Left ventricle myocardium inferior (tissue), 1 donor: ENCODE measurements at places on chromosomes 16 and 17. TPM values are rescaled to one million over a fixed set of nuclear protein-coding genes. Genes with fewer than 3 reads are reported as not detected.
A peak's percentile ranks its signal among the peaks of the same experiment; 100 is the strongest.

DNA sequence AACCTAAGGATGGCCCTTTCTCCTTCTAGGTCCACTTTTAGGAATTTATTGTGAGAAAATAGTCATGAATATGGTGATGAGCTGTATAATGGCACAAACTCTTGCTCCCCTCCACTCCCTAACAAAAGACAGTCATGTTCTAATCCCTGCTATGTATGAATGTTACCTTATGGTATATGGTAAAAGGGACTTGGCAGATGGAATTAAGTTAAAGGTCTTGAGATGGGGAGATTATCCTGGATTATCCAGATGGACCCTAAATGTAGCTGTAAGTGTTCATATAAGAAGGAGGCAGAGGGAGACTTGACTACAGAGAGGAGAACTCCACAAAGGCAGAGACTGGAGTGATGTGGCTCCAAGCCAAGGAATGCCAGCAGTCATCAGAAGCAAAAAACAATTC is 296.1 kb downstream of the SOX9 start:
- DNase-seq: no peak

DNA sequence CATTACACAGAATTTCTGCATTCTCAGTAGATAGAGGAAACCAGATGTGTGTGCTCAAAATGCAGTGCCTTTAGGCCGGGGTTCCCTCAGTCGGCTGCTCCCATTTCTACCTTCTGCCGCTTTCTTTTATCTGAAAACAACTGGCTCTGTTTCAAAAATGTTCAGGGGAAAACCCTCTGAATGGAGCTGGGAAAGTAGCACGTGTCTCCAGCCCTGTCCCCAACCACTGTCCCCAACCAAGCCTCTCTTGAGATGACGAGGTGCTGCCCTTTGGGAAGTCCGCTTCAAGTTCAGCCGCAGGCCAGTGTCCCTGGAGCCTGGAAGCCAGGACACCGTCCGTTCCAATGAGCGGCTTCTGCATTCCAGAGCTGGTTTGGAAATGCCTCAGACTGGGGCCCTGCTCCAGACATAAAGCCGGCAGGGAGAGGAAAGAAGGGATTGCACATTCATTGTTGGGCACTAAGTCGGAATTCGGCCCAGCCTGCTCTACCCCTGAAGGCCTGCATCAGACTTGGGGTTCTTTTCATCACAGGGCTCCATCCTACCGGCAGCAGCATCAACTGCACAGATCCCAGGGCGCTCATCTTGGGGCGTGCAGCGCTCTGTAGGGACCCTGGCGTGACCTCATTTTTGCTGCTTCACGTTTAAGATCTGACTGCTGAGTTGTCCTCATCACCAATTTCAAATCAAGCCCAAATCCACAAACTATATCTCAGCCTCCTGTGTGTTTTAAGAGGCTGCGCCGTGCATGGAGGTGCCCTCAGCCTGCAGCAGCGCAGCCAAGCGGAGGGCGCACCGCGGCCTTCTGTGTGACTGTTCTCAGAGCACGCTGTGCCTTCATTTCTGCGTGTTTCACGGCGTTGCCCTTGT is 111.3 kb downstream of the BANP start:
- peak; percentile 44 for DNase-seq

- DNase-seq: no peak
Measured at GRCh38 chr16:9980981-9981380, 201.2 kb downstream of the GRIN2A start.

DNA sequence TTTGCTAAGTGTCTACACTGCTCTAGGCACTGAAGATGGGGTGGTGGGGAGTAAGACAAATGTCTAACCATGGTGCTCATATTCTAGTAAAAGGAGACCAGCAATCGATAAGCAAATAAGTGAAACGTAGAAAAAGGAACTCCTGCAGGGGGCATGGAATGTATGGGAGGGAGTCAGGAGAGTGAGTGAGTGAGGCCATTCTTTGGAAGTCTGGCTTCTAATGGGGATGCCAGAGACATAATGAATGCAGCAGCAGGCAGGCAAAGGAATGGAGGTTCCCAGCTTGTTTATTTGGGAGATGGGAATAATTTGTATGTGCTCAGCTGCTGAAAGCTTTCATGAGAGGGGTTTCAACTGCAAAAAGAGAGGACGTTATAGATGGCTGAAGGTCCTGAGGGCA is 216.4 kb upstream of the DYNLRB2 start:
- no peak for DNase-seq

DNA sequence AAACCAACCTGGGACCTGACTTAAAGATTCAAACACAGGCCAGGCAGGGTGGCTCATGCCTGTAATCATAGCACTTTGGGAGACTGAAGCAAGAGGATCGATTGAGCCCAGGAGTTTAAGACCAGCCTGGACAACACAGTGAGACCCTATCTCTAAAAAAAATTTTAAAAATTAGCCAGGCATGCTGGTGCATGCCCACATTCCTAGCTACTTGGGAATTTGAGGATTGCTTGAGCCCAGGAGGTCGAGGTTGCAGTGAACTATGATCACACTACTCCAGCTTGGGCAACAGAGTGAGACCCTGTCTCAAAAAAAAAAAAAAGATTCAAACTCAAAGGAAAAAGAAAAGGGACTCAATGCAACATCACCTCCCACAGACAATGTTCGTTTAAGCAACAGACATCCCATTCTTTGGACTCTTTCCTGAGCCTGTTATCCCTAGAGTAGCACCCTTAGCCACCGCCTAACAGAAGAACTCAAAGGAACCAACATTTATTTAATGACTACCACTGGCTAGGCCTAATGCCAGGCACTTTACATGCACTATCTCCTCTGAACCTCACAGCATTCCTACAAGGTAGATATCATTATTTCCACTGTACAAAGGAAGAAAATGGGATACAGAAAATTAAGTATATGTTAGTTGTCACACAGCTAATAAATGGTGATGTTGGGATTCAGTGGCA is 12.7 kb downstream of the MYO18A start:
- DNase-seq: no peak

- DNase-seq: no peak
Measured at GRCh38 chr17:31171701-31172100, 76.9 kb downstream of the NF1 start.

DNA sequence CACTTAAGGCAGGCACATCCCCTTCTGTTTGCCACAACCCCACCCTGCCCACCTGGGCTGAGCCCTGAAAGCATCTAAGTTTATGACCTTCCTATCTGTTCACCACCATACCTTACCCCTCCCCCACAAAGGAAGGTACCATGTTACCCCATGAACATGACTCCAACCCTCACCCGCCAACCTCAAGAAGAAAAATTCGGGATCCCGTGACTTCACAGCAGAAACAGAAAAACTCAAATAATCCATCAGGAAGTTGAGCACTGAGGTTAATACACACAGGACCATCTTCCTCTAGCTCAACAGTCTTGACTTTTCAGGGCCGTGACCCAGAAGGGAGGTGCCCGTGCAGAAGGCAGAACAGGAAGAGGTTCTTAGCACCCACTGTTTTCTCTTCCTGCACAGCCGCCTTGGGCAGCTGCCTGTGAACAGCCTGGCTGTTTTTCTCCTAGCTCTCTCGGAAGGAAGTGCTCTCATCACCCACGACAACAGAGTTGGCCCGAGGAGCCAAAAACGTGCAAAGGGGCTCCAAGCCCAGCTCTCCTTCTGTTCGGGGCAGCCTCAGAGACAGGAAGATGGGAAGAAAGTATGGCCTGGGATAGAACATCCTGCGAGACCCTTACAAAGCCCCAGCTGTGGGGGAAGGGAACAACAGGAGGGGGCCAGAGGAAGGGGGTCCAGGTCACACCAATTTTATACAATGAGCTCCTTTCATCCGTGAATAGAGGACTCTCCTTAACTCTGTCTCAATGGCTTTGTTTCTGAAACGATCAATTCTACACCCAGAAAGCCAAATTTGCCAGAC is 101.1 kb downstream of the XYLT1 start:
- DNase-seq: peak; percentile 40

GRCh38 chr17:62648956-62649294 is 21.5 kb downstream of the MRC2 start:
- no peak for DNase-seq

DNA sequence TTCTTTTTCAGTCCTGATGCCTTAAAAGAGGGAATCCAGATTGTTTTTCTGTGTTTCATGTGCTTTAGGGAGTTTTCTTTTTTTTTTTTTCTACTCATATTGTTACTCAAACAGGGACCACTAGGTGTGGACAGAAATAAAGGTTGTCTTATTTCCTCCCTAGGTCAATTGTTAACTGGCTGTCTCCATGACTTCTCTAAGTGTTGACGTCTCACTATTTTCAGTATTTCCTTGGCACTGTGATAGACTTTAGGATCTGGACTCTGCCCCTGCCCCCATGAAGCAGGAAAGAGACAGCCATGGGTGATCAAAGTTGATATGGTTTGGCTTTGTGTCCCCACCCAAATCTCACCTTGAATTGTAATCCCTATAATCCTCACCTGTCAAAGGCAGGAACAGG is 73.7 kb downstream of the AKAP1 start:
- DNase-seq: no peak

DNA sequence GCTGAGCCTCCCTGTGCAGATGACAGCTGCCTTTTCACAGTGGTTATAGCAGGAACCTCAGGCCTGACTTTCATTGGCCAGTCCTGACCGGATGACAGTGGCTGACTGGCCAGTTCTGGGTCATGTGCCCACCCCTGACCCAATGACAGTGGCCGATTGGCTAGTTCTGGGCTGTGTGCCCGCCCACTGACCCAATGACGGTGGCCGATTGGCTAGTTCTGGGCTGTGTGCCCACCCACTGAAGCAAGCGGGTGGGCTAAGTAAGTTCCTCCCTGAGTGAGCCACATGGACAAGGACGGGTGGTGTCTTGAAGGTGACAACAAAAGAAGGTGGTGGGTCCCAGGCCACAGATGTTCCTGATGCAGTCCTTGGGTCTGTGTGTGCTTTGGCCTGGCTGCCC is 9.5 kb downstream of the DEF8 start:
- peak; percentile 47 for DNase-seq

DNA sequence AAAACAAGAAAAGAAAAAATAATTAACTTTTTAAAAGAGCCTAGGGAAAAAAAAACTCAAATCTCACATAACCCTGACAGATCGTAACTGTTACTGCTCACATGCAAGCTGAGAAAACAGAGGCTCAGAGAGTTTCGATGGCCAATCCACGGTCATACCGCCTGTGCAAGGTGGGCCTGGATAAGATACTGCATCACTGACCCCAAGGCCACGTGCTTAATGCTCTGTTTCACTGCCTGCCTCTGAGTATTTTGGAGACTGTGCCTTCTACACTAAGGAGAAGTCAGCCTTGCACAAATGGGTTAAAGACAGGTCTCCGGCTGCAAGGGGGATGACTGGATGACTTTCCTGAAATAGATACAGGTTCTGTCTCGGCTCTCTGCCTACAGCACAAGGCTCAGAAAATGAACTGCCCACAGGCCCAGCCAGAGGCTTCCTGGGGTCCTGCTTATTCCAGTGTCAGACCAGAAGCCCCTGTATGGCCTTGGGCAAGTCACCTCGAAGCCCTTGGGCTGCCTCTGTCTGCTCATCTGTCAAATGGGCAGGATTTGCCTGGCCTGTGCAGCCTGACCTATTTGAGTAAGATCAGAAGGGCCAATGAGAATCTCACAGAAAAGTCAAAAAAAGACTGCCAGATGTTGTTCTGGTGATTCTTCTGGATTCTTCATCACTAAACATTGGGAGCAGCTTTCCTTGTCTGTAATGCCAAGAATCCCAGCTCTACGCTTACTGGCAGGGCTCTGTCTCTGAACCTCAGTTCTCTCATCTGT is 25.8 kb downstream of the CNGB1 start:
- no peak for DNase-seq

ERN1 gene
- total RNA-seq: 9.3 TPM

DNA sequence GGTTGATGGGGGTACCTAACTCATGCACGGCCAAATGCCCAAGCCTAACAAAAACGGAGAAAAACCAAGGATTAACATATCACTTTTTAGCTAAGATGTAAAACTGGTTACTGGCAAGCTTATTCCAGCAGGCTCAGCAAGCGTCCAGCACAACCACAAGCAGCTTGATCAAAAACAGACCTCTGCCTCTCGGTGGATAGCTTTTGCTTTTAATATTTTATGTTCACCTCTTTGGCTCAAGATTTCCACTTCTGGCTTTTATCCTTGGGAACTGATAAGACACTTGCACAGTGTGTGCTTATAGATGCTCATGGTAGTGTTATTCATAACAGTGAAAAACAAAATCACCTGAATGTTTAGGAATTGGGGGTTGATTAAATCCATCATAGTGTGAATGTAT is 206.9 kb upstream of the CACNG5 start:
- DNase-seq: no peak

- DNase-seq: peak; percentile 74
Measured at GRCh38 chr17:74981979-74982662, 5.3 kb upstream of the CDR2L start.

ST6GALNAC2 gene
- total RNA-seq: 4.3 TPM

- peak; percentile 48 for DNase-seq
Measured at GRCh38 chr16:2032285-2033056, 5.8 kb downstream of the NHERF2 start.

SPNS2 gene
- total RNA-seq: 11.2 TPM

GAS7 gene
- 87.6 TPM for total RNA-seq

DNA sequence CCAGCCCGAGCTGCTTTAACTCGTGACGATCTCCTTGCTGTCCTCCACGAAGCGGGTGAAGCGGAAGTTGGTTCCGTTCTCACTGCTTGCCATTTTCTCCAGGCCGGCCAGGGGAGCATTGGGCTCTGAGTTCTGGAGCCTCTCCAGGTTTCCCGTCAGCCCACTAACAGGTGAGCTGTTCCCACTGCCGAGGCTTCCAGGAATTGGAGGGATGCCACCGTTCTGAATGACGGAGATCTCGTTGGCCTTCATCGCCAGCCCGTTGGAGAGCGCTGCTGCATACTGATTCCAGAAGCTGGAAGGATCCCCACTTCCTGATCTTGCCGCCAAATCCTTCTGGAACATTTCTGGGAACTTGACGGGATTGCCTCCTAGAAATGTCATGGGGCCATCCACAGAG is 14.0 kb downstream of the SALL1 start:
- DNase-seq: no peak

DNA sequence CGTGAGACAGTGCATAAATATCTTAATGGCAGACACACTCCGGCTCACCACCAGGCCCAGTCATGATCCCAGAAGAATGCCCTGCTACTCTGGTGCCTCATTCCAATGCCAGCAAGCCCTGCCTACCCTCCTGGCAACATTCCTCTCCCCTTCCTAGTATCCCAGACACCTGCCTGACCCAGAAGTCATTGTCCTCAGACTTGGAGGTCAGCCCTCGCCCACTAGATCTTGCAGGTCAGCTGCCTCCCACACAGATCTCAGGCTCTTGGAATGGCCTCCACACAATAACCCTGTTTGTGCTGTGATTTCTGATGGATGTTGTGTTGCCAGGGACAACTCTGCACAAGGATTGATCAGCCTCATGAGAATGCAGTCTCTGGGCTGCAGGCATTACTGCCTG is 1.8 kb upstream of the TEX2 start:
- DNase-seq: no peak
